Retinal pigment epithelial cell (primary cell): ENCODE measurements at places on chromosomes 4 and X.

DNA sequence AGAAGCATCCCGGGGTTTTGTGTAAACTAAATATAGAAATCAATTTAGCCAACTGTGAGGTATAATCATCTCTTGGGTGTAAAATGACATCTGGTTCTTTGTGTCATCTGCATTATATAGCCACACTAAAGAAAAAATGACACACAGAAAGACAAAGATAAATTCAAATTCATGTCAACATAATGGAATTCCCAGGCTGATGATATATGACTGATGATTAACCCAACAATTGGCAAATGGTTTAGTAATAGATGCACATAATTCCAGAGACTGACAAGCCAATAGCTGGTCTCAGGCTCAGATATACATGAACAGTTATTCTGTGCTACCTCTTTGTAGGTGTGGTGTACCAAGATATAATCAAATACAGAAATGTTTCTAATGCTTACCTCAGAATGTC, 375.4 kb upstream of the PITX2 start:
- no peak for DNase-seq

DNA sequence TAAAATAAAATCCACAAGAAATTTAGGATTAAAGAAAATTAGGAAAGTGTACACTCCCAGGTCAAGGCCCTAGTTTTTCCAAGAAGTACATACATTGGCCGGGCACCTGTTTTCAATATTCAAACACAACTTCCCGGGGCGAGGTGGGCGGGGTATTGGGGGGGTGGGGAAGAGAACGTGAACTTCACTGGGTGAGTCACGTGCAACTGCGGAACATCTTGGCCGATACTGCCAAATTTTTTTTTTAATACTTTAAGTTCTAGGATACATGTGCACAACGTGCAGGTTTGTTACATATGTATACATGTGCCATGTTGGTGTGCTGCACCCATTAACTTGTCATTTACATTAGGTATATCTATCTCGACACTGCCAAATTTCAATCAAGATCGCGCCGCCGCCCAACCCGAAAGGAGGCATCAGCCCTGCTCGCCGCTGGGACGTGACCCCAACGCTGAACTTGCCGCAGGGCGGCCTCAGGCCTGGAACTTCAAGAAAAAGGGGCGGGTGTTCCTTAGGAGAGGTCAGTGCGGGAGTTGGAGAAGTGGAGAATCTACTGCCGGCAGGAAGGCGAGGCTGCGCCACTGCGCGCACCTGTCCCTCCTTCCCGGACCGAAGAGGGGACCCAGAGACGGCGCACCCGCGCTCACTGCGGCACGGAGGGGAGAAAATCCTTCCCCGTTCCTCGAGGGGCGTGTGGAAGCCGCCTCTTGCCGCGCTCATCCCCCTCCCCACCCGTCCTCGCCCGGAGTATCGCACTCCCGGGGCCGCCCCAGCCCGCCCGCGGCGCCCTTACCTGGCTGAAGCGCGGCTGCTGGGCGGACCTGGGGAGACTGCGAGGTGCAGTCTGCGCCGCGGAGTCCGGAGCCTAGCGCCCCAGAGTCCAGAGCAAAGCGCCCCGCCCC, at the start of gene TEC:
TEC (minus strand) TSS at position 883 of the 905 bp plus-strand sequence. CDS start 41,224 bp downstream, outside the sequence.
- no peak for DNase-seq

DNA sequence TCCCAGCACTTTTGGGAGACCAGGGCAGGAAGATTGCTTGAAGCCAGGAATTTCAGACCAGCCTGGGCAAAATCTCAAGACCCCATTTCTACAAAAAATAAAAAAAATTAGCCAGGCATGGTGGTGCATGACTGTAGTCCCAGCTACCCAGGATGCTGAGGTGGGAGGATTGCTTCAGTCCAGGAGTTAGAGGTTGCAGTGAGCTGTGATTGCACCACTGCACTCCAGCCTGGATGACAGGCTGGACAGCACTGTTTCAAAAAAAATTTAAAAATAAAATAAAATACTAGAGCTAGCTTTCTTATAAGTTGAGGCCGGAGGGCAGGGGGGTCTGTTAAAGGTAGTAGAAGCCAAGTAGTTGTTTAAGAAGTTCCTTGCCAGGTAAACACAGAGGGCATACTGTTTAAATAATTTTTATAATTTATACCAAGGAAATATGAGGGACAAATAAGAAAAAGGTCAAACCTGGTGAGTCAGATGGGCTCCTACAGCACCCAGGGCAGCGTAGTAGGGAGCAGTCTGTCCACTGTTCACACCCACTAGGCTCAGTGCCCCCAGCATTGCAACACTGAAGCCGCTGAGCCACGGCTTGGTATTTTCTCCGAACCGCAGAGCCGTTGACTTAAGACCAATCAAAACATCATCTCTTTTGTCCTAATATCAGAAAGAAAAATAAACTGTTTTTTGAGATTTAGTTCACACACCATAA, 17.3 kb downstream of the COQ2 start:
- no peak for DNase-seq

GRCh38 chrX:10525381-10526120, 94.8 kb downstream of the MID1 start:
- no peak for DNase-seq

DNA sequence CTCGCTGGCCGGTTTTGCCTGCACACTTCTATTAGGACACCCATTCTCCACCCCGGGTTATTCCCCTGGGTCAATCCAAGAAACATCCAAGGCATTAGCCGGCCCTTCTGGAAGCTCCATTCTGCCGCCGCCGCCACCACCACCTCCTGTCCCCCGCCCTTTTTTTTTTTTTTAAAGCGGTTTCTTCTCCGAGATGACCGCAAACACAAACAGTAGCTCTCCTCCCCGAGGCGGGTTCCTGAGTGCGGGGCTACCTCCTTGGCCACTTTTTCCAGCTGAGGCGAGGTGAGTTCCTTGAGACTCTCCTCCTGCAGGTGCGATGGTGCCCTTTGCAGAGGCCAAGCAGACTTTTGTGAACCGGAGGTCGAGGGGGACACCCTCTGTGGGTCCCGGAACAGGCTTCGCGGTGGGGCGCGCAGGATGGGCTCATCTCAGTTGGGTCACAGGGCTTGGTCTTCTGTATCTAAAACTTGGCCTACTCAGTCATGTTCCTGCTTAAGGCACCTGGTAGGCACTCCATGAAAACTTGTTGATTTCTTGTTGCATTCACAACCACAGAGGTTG, 930 bp downstream of the NWD2 start:
- no peak for DNase-seq

GRCh38 chrX:43898406-43899035, 16.3 kb upstream of the MAOB start:
- no peak for DNase-seq

GRCh38 chrX:86148024-86148511, at the start of gene DACH2:
DACH2 (plus strand) TSS chrX:86148451.
- peak; percentile 12 for DNase-seq

DNA sequence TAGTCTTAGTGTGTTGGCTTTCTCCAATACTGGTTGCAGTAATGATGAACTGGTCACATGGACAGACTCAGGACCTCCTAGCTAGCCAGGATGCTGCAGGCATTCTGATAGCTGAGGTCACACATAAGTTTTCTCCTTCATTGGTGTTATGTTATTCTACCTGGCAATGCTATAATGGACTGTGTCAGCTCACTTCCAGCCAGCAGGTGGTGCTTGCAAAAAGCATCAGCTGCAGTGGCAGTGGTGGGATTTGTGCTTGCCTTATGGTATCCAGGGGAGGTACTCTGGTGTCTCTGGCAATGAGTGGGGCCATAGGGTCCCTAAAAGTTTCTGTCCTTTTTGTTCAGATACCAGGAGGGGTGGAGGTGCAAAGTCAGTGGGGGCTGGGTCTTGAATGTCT, 33.6 kb downstream of the ZNF330 start:
- DNase-seq, result no peak

GRCh38 chr4:86403575-86403974, 43.7 kb upstream of the MAPK10 start:
- no peak for DNase-seq

- DNase-seq, result peak; percentile 31
These were observed 8.7 kb upstream of the TECRL start for GRCh38 chr4:64417974-64418373.

- DNase-seq, result no peak
These were observed 295.4 kb downstream of the TRIML1 start for GRCh38 chr4:188434643-188435042.

GRCh38 chrX:20042221-20042620, 51.4 kb upstream of the BCLAF3 start:
- no peak for DNase-seq

DNA sequence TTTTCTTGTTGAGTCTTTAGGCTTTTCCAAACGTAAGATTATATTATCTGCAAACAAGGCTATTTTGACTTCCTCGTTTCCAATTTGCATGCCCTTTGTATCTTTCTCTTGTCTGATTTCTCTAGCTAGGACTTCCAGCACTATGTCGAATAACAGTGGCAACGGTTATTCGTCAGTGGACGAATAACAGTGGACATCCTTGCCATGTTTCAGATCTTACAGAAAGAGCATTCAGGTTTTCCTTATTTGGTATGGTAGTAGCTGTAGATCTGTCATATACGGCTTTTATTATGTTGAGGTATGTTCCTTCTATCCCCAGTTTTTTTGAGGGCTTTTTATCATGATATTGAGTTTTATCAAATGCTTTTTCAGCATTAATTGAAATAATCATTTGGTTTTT, 634.6 kb upstream of the ADGRL3 start:
- no peak for DNase-seq

GRCh38 chrX:133570549-133570948, 155.3 kb upstream of the GPC4 start:
- DNase-seq, result no peak

DNA sequence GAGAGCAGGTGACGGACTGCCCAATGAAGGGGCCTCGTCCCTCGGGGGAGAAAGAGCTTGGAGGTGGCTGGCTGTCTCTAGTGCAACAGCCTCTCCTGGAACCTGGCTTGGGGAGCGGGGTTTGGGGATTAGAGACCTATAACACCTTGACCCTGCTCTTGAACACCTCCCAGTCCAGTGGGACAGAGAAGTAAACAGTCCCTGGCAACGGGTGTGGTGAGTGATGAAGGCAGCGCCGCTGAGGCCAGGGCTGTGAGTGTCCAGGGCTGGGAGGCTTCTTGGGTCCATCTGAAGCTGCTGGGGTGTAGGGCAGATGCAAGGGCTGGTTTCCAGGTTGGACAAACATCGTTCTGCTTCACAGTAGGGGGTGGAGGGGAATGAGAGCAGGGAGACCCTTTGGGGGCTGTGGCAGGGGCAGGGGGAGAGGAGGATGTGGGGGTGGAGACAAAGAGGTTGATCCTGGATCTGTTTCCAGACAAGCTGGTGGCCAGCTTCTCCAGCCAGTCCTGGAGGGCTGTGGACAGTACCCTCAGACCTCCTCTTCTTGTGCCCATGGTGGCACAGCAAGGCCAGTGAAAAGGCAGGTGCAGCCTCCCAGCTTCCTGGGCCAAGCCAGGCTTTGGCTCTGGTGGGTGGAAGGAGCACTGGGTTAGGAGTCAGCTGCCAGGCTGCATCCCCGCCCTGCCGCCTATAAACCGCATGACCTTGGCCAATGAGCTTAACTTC, 3.8 kb downstream of the NSG1 start:
- no peak for DNase-seq

- DNase-seq, result no peak
These were observed 209.9 kb upstream of the ETNPPL start for GRCh38 chr4:108972613-108973283.

GRCh38 chr4:156685308-156685707, 286.3 kb downstream of the PDGFC start:
- no peak for DNase-seq

GRCh38 chr4:56222514-56222913, 164.8 kb downstream of the AASDH start:
- DNase-seq, result no peak

DNA sequence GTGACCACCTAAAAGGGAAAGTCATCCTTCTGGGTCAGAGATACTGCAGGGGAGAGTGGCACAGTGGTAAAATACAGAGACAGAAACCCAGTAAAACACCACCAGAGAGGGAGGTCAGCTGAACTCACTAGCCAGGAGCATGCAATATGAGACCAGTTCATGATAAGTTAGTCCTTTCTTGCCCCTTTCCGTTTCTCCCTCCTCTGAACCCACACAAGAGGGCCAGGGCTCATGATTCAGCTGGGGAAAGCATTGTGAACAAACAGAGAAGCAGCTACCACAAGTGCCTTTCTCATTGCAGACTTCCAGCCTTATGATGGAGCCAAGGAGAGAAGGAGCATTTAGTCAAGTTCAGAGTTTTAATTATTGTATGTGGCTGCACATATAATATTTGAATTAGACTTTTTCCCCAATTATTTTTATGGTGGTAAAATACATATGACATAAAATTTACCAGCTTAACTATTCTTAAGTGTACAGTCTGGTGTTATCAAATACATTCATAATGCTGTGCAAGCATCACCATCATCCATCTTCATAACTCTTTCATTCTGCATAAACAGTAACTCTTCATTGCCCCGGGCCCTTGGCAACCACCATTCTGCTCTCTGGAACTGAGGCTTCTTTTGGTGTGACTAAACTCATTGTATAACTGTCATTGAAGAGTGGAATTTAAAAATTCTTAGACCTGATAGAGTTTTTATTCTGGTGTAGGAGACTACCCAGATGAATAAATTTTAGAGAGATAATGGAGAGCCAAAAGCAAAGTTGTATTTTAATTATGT, 114.6 kb downstream of the DDIT4L start:
- DNase-seq, result no peak

DNA sequence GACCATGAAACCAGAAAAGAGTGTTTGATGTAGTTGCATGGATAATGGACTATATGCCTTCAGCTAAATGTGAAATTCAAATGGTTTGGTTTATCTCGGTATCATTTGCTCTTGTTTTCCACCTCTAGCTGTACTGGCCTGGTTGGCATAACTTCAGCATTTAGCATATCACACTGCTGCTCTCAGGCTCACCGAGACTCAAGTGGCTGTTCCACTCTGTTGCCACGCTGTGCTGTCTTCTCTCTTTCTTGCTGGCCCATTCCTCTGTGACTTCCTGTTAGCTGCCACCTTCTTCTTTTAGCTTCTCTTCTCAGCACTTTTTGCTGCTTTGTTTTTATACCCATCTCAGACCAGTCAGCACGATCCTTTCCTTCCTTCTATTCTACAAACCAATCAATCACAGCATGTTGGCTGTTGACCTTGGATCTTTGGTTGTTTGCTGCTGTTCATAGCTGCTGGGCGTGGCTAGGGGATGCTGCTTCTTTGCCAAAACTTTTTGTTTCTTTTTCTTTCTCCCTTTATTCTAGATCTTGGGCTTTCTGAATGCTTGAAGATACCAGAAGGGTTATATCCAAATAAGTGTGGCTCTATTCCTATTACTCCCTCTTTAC, 24.0 kb downstream of the INTS6L start:
- no peak for DNase-seq

GRCh38 chr4:177008071-177008835, 215.5 kb upstream of the VEGFC start:
- no peak for DNase-seq

DNA sequence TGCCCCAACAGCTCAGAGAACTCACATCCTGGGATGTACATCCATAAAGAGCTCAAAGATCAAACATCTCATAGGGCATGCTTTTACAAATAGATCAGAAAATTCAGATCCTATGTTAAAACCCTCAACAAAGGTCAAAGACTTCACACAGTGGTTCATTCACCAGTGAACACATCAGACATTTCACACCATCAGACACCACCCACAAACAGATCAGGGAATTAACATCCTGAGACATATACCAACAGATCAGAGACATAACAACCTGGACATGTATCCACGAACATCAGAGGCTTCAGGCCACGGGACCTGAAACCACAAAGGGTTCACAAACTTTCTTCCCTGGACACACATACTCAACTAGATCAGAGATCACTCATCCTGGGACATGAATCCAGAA, 23.4 kb downstream of the SUV39H1 start:
- no peak for DNase-seq
